Stimulated activated naive CD4-positive, alpha-beta T cell treated with Interleukin-2 at 50 U/mL for 16 hours (primary cell): ENCODE measurements at places on chromosomes 3 and 15.

DNA sequence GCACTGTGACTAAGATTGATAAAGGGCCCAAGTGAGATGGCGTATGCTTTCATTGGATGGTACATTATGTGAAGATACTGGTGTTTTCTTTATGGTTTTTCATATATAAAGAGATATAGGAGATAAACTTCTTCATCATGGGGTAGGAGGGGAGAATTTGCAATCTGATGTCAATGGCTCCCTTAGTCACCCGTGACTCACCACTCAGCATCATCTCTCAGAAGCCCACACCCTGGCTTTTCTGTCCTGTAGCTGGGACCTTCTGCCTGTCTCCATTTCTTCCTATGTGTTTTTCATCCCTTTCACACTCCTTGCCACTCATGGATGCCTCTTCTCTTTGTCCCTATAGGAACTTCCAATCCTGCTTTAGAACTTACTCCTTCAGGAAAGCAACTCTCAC, 114.3 kb upstream of the SEMA6D start:
- no peak for DNase-seq

DNA sequence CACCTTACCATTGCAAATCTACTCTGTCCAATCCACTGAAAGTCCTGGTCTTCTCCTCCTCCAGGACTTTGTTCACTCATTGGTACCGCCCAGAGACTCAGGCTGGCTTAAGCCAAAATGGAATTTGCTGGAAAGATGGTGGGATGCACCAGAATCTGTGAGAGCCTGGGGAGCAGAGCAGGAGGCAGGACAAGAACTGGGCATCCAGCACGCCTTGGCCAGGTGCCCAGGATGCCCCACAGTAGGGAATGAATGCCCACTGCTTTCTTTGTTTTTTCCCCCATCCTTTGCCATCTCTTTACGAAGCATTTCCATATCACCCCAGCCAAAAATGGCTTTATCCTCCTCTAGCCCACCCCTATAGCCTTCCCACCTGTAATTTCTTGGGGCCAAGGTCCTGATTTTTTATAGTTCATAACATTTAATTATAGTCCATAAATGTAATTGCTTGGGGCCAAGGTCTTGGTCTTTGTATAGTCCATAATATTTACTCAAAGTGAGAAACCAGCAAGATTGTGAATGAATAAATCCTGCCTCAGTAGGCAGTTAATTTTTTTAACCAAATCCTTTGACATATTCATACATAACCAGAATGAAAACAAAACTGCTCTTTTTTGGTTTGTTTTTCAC, 23.3 kb upstream of the IREB2 start:
- no peak for DNase-seq

GRCh38 chr15:51917493-51917892, 54.1 kb downstream of the LEO1 start:
- DNase-seq: no peak

GRCh38 chr3:43257850-43258249, 28.5 kb upstream of the SNRK start:
- no peak for DNase-seq

DNA sequence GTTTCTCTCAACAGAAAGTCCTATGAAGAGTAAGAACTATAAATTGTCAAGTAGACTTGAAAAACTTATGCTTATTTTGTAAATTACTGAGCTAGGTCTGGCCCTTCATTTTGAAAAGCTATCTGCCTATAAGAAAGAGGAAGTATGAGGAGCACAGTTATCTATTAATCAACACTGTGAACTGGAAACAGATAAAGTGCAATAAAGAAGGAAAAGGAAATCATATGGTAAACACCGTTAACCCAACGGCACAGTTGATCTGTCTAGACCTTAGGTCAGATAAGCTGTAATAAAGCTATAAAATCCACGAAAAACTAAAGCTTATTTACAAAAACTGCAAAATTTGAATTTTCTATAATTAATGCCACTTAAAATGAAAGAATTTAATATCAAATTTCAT, 242.5 kb downstream of the ZBTB20 start:
- no peak for DNase-seq

DNA sequence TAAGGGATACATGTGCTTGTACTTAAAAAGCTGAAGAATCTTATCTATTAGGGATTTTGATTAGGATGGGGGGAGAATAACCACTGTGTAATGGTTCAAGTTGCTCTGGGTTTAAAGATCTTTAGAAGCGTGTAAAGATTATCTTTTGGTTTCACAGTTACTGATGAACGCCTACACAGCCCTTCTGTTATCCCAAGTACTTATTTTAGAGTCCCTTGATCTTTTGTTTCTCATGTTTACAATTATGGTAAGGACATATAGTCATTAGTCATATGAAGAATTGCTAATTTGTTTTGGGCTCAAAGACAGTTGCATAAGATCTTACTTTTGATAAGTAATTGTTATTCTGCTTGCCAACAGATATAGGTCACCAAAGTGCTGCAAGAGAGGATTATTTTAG, 160.1 kb downstream of the PLCL2 start:
- no peak for DNase-seq

GRCh38 chr3:141444586-141445285, 42.1 kb upstream of the RASA2 start:
- DNase-seq: no peak

- no peak for DNase-seq
Measured at GRCh38 chr3:20537234-20537633, 351.2 kb upstream of the SGO1 start.

GRCh38 chr15:68322796-68323195, 45.3 kb downstream of the FEM1B start:
- no peak for DNase-seq

DNA sequence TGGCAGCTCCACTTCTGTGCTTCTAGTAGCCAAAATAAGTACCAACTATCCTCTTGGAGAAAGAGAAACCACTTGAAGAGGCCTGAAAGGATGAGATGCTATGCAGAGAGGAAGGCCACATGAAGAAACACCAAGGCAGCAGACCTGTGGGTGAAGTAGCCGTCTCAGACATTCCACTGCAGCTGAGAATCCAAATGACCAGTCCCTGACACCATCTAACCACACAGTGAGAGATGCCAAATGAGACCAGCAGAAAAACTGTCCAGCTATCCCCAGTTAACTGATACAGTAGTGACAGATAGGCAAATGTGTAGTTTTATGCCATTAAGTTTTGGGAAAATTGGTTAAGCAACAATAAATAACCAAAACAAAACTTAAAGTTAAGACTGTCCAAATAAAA, 47.9 kb upstream of the ZSCAN2 start:
- no peak for DNase-seq

- no peak for DNase-seq
Measured at GRCh38 chr3:54527521-54527920, 400.3 kb downstream of the LRTM1 start.

DNA sequence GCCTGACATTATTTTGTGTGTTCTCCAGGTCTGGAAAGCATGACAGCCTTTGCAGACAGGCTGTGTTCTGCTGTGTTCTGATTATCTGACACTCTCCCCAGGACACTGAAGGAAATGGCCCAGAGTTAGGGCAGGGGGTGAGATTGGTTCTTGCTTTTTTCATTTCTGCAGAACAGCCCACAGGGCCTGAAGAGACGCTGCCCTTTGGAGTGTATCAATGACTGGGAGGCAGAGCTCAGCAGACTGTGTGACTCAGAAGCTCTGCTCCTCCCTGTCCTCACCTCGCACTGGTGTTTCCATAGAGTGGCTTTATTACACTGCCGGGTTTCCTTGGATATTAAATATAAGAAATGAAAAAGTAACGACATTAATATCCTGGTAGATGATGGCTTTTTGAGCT, 523.6 kb downstream of the NTRK3 start:
- DNase-seq: no peak

- DNase-seq: no peak
Measured at GRCh38 chr3:168102735-168103410, 7.1 kb upstream of the GOLIM4 start.

DNA sequence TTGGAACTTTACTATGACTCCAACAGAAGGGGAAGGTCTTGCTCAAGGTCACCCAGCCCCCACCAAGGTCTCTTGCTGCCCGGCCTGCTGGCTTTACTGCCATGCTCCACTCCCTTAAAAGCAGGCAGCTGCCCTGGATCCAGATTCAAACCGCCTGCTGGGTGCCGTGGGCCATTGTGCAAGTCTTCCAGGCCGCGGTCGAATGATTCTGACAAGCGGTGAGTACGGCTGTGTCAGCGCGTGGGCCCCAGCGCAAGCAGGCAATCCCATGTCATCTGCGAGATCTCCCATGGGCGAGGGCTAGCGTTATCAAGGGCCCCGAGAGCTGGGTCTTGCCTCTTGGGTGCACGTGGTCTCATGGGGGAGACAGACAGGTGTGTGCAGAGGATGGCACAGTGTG, 37.6 kb downstream of the CORO2B start:
- no peak for DNase-seq

DNA sequence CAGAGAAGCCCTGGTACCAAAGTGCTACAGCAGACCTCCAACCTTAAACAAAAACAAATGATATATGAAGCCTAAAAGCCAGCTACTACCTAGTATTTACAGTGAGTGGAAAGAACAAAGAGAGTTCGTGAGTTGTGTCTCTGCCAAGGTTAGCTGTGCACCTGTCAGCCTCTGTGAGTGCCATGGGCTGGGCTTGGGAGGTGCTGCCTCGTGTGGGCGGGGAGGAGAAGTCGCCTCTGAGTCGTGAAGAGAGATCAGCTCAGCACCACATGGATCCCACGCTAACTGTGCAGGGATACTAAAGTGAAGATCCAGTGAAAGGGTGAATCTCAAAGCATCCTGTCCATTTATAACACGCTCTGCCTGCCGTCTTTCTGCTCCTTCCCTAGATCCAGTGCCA, 101.9 kb downstream of the CHDH start:
- no peak for DNase-seq

DNA sequence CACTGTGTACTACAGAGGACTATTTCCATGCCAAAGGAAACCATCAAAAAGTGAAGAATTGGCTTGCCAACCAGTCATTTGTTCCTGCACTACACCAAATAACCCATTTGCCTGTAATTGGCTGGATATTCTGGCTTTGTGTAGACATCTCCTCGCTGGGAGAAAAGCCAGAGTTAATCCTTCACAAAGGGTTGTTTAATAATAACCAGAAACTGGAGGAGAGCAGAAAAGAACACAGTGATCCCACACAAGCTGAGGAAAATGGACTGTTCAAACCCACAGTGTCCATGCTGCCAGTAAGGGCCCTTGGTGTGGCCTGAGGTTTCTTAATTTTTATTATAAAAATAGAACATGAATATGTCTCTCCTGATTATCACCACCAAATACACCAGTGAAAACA, 294.0 kb downstream of the RORA start:
- DNase-seq: no peak

- DNase-seq: no peak
Measured at GRCh38 chr3:48723725-48724124, 6.7 kb upstream of the IP6K2 start.

GRCh38 chr3:42654331-42655201, 1.1 kb downstream of the ZBTB47 start:
- no peak for DNase-seq

GRCh38 chr15:59296181-59296617, 76.5 kb downstream of the MYO1E start:
- no peak for DNase-seq

GRCh38 chr15:39130556-39131379, 450.1 kb upstream of the THBS1 start:
- DNase-seq: no peak

DNA sequence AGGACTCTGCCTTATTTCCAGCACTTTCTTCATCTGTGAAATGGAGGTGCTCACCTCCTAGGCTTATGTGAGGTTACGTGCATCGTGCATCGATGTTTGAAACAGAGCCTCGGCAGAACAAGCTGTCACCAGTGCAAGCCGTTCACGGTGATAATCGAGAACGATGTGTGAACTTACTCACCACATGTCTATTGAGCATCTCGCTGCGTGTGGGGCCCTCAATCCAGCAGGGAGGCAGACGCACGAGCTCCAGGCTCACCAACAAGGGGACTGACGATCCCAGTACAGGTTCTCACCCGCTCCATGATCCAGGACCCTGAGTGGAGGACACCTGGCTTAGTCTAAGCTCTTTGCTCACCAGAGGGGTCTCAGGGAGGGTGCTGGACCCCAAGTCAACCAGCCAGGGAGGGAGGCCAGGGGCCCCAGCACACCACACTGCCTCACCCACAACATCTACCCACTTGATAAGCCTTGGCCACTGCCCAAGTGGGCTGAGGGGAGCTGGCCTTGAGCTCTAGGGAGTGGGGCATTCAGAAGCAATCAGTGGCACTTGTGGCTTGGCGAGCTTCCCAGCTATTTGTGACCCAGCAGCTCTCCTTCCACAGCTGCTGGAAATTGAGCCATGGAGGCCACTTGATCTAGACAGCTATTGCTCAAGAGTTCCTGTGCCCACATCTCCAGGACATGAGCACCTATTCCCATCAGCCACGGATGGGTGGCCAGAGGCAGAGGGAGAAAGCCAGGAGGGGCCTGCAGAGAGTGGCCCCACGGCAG, 34.4 kb upstream of the SLC6A1 start:
- DNase-seq: no peak

DNA sequence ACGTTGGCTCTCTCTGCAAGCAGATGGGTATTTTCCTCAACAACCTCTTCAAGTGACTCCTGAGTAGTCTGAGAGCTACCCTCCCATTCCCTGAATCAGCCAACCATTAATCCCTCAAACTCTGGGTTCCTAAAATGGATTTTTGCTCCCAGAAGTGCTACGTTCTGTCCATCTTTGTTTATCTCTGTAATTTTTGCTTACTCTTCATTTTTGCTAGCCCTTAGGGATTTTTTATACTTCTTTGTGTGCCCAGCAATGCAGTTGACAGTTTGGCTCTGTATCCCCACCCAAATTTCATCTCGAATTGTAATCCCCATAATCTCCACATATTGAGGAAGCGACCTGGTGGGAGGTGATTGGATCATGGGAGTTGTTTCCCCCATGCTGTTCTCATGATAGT, 35.4 kb upstream of the COL6A5 start:
- DNase-seq: no peak

GRCh38 chr3:52339612-52340011, 23.5 kb downstream of the DNAH1 start:
- no peak for DNase-seq

GRCh38 chr3:122257644-122258364, 67.2 kb upstream of the CSTA start:
- no peak for DNase-seq

DNA sequence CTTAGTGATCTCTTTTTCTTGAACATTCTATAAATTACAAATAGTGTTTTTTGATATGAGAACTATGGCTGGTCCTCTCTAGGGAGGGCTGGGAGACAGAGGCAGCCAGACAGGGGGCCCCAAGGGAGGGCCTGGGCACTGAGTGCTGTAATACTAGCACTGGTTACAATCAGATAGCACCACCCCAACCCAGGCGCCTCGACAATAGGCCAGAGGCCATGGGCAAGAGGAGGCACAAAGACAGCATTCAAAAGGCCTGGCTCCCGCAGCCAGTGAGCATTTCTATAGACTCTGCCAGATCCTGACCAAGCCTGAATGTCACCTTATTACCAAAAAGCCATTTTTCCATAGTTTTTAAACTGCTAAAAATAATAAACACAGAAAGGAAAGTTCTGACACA, 158.5 kb downstream of the THRB start:
- no peak for DNase-seq

- no peak for DNase-seq
Measured at GRCh38 chr3:147393943-147394883, 12.1 kb downstream of the ZIC4 start.
